Bone marrow (tissue), 2 donors: ENCODE measurements at places on chromosomes 1 and 21.
A peak's percentile ranks its signal among the peaks of the same experiment; 100 is the strongest.

GRCh38 chr1:58367217-58367616 is 179.3 kb downstream of the OMA1 start:
- DNase-seq, result no peak

DNA sequence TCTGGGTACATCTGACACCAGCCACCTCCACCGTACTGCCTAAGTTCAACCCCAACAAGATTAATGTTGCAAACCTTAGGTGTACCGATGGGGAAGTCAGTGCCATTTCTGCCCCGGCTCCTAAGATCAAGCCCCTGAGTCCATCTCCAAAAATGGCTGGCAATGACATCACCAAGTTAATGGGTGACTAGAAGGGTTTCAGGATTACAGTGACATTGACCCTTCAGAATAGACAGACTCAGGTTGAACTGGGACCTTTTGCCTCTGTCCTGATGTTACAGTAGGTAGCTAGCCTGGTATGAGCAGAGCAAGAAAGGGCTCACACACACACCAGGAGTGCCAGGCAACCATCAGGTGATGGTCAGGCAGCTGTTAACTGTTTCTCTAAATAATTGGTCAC is 21.7 kb upstream of the ZMYM6 start:
- DNase-seq, result no peak

GRCh38 chr1:100750005-100750885 is 30.7 kb downstream of the VCAM1 start:
- DNase-seq, result no peak

GRCh38 chr1:57279909-57280666 is 143.8 kb downstream of the DAB1 start:
- DNase-seq, result no peak

DNA sequence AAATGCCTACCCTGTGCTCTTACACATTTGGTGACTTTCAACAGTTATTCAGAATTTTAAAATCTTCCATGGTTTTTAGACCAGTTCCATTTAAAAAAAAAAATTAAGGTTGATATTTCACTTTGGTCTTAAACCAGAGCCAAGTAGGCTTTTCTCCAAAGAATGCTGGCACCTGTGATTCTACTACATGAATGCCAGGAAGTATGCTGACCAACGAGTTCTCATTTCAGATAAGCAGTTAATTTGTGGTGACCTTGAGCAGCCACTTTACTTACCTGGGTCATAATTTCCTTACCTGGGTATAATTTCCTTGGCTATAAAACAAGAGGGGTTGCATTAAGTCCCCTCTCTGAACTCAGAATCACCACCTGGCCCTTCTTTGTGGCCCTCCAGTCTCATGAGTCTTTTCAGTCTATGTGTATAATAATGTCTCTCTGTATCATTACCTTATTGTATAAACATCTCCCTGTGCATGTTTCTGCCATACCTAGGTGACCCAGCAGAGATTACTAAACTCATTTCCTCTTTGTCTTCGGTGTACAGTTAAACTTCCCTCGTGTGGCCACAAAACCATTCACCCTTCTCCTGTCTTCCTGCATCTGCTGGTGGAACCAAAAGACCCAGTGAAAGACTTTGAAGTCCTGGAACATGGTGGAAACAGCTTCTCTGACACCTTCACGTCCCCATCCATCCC is 139.1 kb upstream of the DPT start:
- DNase-seq, result no peak

DNA sequence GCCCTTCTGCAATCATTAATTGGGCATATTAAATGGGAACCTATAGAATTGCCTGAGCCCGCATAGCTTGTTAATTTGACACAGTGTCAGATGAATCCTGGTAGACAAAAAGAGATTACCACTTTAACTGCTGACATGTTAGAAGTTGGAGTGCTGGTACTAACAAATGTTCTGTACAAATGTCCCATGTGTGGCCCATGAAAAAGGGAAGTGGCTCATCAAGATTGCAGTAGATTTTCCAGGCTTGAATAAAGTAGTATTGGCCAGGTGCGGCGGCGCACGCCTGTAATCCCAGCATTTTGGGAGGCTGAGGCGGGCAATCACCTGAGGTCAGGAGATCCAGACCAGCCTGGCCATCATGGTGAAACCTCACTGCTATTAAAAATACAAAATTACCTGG is 45.6 kb downstream of the GNPAT start:
- peak; percentile 1 for DNase-seq

- no peak for DNase-seq
These were observed 5.3 kb upstream of the ADAMTS5 start for GRCh38 chr21:26972192-26972591.

DNA sequence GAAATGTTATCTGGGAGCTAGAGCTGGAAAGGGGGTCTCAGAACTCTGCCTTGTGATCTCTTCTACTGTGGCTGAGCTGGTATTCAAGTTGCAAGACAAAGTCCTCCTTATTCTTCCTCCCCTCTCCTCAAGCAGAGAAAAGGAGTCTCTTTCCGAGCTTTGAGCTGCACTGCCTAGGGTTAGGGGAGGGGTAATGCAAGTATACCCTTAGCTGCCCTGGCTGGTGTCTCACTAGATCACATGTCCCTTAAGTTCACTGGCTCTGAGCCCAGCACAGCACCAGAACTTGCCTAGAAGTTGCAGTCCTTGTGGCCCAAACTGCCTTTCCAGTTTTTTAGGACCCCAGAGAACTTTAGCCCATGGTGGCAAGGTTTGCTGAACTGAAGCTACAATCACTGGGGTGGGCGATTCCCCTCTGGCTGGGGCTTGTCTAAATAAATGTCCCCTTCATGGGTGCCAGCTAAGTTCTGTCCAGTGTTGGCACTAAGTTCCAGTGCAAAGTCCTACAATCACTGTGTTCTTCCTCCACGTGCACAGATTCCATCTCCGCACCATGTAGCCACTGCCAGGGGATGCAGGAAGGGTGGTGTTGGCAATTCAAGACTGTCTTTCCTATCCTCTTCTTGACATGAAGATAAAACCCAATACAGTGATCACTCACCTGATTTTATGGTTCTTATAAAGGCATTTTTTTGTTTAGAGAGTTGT is 22.7 kb upstream of the CHIA start:
- DNase-seq, result no peak

- no peak for DNase-seq
These were observed 28.7 kb upstream of the GNG12 start for GRCh38 chr1:67861856-67862516.

DNA sequence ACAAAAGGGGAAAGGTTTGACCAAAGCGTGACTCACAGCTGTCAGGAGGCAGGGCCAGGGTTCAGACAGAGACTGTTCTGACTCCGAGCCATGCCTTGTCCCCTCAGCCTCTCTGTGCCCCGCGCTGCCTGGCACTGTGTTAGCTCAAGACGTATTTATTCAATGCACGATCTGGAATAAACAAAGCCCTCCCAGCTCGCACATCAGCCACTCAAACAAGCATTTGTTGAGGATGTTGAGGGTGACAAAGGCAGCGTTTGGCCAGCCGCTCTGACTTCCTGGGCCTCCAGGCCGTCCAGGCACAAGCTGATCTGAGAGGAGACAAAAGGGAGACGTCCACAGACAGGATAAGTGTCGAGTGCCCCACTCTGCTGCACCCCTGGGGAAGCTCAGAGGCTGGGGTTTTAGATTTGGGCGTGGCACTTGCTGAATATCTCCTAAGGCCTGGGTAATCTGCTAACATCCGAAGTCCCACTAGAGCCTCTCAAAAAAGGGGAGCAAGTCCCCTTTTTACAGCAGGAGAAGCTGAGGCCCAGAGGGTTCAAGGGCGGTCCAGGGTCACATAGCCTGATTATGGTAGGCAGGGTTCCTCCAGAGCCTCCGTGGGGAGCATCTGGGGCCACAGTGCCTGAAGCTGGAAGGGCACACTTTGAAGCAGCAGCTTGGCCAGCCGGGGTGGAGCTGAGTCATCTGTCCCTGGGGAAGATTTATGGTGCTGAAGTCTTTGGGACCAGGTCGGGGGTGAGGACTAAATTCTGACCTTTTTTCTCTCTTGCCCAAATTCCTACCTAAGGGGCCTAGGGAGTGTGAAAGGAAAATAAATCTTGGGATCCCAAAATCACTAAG is 95.9 kb downstream of the SPSB1 start:
- DNase-seq, result no peak

- DNase-seq, result no peak
These were observed 8.3 kb downstream of the TSACC start for GRCh38 chr1:156346636-156347035.

DNA sequence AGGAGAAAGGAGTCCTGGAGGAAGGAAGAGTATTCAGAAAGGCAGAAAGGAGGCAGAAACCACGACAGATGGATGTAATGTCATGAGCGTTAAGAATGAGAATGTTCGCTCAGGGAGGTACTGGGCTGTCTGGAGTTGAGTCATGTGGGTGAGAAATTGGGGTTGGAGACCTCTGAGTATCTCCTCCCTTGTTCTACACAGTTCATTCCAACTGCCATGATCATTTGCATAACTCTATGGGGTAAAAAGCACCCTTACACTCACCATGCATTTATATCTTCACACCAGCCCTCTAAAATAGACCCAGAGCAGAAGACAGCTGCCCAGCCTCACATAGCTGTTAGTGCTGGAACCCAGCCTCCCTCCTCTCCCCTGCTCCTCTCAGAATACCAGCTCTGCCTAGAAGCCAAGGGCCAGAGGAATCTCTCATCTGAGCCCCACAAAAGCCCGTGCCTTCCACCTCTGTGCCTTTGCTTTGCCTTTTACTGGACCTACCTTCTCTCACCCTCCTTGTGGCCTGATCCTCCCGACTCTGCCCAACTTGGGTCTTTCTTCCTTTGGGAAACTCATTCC is 85.2 kb downstream of the BEND5 start:
- no peak for DNase-seq

DNA sequence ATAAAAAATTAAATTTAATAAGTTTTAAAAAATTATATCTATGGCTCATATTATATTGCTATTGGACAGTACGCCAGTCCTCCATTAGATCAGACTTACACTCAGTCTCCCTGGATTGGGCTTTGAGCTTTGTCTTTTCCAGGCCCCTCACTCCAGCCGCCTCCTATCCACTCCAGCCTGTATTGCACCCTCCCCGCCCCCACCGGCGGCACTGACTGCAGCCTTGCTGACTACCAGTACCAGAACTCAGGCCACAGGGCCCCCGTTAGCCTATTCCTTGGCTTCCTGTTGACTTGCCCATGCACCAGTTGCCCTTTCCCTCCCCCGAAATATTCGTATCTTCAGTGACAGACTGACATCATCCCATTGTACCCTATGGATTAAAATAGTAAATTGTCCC is 127.9 kb downstream of the CSMD2 start:
- no peak for DNase-seq

DNA sequence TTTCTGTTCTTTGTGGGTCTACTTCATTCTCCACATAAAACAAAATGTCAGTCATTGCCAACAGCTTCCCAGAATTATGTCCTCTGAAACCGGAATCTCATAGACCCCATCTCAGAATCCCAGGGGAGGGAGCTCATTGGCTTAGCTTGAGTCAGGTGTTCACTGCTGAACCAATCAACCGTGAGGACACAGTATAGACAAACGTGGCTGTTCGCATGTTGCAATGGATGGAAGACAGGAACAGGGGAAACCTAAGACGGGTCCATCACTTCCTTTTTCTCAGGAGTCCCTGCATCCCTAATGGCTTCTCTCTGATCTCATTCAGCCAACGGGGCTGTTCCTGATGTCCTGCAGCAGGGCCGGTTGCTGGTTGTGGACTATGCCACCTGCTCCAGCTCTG is 9.1 kb downstream of the CELA2A start:
- DNase-seq, result no peak

- no peak for DNase-seq
These were observed 237.6 kb upstream of the DUSP10 start for GRCh38 chr1:221979444-221980032.
